NCI-H187 (cell line): ENCODE measurements at places on chromosomes 3 and 15.

DNA sequence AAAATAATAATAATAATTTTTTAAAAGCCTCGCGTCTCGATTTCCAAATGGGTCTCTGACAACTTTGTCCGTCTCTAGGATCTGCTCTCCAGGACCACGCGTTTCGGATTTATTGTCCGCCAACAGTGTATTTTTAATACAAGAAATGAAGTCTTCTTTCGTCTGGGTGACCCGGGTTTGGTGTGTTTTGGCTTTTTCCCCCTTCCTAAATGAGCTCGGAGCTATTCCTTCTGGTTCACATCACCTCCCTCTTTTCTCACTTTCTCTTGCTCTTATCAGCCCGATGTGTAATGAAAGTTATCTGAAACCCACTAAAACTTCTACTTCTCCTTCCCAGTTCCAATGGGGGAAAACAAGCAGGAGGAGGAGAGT lies 516.7 kb downstream of the MECOM start:
- no peak for DNase-seq

DNA sequence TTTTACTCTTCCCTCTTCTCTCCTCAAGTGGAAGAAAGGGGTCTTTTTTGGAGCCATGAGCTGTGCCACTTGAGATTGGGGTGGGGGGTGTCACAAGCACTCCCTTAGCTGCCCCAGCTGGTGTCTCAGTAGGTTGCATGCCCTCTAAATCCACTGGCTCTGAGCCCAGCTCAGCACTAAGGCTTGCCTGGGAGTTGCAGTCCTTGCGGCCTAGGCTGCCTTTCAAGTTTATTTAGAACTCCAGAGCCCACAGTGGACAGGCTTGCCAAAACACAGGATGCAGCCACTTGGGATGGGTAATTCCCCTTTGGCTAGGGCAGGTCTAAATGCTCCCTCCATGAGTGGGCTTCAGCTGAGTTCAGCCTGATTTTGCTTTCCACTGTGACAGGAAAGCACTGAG lies 24.7 kb downstream of the C3orf20 start:
- no peak for DNase-seq

- no peak for DNase-seq
Measured at GRCh38 chr3:153099131-153099530, 62.9 kb upstream of the RAP2B start.

- DNase-seq: no peak
Measured at GRCh38 chr3:117243657-117244056, 534.1 kb downstream of the TUSC7 start.

- DNase-seq: no peak
Measured at GRCh38 chr3:11170052-11170770, 15.9 kb downstream of the HRH1 start.

- DNase-seq: no peak
Measured at GRCh38 chr3:186467969-186468368, 76.2 kb downstream of the CRYGS start.

DNA sequence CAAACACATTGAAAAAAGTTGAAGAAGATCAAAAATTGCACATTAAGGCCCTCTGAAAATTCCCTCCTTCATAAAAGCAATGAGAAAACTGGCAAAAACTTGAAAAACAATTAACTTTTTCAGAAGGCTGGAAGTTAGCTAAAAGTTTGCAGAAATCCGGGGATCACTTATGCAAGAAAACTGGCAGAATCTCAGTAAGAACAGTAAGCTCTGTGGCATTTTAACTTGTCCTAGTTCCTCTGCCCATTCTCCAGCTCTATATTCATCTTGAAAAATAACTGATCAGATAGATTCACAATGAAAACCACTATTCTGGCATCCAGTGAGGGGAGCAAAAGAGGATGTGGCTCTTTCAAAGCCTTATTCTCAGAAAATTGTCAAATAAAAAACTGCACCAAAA lies 566.8 kb downstream of the NTRK3 start:
- no peak for DNase-seq

- DNase-seq: no peak
Measured at GRCh38 chr15:38522922-38523321, 41.7 kb downstream of the RASGRP1 start.
